NCI-H1694 treated with DMSO at 0.1 percent for 48 hours (cell line): ENCODE measurements at places on chromosomes 2 and 18.
A peak's percentile ranks its signal among the peaks of the same experiment; 100 is the strongest.

DNA sequence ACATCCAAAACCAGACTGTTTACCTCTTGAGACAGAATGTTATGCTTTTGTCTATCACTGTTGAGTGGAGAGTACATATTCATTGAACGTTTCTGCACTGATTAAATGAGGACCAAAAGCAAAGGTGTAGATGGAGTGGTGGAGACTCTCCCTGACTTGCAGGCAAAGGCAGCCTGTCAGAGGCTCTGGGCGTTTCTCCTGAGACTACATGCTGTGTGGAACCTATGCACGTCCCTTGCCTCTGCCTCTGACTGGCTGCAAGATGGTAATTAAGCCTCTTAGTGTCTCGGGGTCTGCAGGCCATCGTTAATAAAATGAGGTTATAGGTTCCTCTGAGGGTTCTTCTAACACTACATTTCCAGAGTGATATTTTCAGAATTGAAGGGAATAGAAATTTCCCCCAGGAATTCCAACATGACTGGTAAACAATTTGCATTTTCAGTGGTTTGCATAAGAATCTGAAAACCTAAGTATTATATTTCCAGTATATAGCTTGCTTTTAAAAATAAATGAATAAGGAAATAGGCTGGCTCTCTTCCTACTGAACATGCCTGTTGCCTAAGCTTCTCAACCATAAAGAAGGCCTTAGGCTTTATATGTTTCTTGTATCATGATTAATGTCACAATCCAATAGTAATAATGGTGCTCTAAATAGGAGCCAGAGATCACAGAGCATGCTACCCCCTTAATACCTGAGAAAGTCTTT, 107.4 kb downstream of the FTCDNL1 start:
- no peak for DNase-seq

GRCh38 chr2:101431486-101431885, 43.4 kb downstream of the RFX8 start:
- DNase-seq: no peak

DNA sequence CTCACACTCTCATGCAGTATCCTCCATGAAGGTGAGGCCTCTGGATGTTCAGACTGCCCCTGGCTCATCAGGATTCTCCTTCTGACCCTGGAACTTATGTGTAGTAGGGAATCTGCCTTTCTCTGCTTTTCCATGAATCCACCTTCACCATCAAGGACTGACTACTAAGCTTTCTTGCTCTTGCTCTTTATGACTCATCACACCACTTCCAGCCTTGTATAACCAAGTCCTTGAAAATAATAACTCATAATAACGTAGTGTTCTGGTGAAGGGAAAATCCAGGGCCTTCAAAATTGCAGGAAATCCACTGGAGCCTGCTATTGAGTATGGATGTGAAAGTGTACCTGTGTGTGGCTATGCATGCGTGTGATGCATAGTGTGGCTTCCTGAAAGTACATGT, 11.3 kb upstream of the KCNS3 start:
- no peak for DNase-seq

GRCh38 chr18:6874315-6874714, 144.8 kb downstream of the ARHGAP28 start:
- no peak for DNase-seq

- no peak for DNase-seq
Measured at GRCh38 chr2:12819103-12819475, 102.4 kb downstream of the TRIB2 start.

DNA sequence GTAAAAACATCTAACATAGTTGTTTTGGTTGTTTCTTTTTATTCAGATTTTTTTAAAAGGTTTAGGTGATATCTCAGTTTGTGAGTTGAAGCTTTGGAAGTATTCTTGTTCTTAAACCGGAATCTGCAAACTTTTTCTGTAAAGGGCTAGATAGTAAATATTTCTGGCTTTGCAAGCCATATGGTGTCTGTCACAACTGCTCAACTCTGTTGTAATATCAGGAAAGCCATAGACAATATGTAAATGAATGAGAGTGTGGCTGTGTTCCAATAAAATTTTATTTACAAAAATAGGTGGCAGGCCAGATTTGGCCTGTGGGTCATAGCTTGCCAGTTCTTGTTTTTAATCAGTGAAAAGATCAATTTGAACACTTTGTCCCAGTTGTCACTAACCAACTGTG, 134.1 kb downstream of the CNTNAP5 start:
- DNase-seq: no peak

DNA sequence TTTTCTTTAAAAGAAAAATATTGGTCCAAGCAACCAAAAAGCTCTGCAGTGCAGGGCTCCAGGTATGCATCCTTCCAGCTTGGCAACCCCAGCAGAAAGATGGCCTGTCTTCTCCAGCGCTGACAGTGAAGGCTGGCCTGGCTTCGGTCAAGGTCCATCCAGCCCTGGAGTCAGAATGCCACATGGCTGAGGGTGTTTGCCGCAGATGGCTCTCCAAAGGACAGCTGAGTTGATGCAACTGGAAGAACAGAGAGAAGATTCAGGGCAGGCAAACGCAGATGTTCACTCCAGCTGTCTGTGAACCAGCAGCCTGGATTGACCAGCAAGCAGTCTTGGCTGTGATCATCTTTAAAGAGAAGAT, 51.4 kb downstream of the MARCO start:
- DNase-seq: no peak

- no peak for DNase-seq
Measured at GRCh38 chr2:115481842-115482241, 1039.4 kb downstream of the DPP10 start.

DNA sequence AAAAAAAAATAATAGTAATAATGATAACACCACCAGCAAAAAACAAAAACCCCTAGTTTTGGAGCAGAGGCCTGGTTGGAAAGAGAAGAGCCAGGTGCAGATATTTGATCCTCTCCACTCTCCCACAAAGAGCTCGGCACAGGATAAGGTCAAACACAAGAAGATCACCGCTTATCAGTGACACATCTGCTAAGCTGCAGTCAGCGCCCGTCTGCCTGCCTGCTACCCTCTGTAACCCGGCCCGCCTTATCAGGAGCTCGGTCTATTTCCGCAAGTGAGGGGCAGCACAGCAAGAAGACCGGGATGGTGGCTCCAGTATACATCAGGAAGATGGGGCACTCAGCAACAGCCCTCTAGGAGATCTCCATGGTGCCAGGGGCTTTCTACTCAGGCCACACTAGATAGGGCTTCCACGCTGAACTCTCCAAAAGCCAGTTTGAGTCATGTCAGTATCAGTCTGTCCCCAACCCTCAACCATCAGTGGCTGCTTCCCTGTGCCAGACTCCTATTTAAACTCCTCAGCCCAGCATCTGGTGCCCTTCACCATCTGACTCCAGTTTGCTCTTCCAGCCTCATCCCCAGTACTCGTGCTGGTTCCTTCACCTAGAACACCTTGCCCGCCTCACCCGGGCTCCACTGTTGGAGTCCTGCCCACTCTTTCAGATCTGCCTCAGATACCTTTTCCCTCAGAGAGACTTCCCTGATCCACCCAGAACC, 67.3 kb upstream of the PPP1CB start:
- DNase-seq: no peak

GRCh38 chr2:46347648-46348280, 50.6 kb downstream of the EPAS1 start:
- no peak for DNase-seq

GRCh38 chr2:138846216-138846821, 66.1 kb upstream of the NXPH2 start:
- peak; percentile 85 for DNase-seq
